CD14-positive monocyte (primary cell): ENCODE measurements at places on chromosomes 4 and X.

DNA sequence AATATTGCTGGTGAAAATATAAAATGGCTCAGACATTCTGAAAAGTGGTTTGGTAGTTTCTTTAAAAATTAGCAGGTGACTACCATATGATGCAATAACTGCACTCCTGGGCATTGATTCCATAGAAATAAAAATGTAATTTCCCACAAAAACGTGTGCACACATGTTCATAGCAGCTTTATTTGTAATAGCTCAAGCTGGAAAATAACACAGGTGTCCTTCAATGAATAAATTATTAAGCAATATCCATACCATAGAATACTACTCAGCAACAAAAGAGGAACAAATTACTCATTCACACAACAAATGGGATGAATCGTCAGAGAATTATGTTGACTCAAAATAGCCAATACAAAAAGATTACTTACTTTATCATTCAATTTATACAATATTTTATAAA is 893.7 kb upstream of the SLIT2 start:
- DNase-seq: no peak

- no peak for DNase-seq
Measured at GRCh38 chr4:149702414-149703293, 113.0 kb downstream of the IQCM start.

- no peak for DNase-seq
Measured at GRCh38 chr4:104915864-104916263, 230.8 kb upstream of the TET2 start.

GRCh38 chr4:121783210-121783609 is 17.9 kb upstream of the EXOSC9 start:
- no peak for DNase-seq
